ENCODE measurements at places on chromosomes 2 and 18.

DNA sequence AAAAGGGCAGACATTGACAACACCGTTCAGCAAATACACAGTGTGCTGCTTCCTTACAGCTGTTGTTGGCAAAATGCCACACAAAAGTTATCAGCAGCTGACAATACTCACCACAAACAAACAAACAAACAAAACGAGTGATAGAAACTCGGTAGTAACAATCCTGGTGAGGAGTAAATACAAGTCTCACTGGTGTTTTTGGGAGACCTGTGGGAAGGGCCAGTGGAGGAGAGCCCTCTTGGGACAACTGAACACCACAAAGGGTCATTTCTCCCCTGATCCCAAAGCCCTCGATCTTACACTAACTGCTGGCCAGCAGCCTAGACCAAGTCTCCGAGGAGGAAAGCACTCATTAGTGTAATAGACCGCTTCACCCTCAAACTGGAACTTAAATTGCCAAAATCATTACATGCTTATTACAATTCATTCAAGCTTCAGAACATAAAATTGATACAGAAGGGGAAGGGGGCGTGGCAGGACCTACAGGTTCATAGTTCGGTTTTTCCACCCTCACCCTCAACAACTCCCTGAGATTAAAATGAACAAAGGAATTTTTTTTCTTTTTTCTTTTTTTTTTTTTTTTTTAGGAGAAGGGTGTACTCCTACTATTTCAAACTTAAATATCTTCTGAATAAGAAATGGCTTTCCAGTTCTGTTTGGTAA, 5.0 kb downstream of the AP1S3 start:
- DNase-seq, result no peak

DNA sequence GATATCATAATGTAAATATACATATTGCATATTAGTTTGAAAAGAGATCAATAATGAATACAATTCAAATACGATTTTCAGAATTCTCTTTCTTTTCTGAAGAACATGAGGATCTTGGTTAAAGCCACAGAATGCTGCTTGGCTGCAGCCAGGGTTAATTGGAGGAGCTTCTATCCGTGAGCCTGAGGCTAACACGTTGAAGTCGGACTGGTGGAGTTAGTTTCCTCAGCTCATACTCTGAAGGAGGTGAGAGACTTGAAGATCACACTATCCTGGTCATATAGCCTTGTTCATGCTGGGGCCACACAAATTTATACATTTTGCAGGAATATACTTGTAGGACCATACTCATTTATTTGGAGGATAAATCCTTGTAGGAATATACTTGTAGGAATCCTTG, 335.8 kb downstream of the TRIB2 start:
- no peak for DNase-seq

DNA sequence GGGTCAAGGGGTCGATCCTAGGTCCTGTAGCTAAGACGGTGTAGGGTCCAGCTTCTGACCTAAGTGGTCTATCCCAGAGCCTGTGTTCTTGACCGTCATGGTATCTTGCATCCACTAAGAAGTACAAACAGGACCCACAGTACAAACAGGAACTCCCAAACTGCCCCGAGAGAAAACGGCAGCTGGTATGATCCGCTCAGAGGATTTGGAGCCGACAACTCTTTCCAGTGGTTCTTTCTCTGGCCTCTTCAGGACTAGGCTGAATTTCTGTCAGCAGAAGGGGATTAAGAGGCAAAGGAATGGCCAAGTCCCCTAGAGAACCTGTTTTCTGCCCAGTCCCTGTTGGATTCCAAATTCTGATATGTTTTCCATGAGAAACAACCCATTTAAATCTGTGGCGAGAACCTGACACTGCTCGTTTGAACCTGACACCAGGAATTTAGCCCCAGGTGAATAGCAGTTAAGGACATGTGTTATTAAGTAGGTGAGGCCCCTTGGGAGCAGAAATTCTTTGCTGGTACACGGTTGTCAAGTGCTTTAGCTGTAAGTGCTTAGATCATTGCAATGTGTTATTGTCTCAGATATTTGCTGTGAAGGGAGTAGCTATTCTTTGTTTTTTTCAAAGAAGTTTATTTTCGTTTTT, 50.5 kb upstream of the TXNDC2 start:
- no peak for DNase-seq

DNA sequence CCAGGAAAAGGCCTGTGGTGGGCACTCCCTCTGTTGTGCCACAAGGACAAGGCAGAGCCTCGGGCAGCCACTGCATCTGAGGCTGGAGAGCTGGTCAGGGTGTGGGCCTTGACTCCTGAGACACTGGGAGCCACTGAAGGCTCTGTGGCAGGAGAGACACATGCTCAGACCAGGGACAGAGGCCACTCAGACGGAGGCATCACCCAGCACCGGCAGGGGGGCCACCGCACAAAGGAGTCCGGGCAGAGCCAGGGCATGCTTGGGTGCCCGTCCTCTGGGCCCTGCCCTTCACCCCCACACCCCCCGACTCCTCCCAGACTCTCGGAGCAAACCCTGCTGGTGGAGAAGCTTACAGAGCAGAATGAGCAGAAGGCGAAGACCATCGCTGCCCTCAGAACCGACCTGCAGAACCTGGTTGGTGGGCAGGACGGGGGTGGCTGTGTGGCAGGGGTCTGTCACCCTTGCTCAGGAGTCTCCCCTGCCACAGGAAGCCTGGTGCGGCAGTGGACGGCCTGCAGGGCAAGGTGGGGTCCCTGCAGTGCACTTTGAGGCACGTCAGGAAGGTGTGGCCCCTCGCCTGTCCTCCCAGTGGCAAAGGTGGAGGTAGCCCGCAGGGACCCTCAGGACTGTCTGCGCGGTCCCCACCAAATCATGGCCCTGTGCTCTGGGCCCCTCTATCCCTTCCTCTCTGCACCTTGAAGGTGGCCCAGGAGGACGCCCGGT, 26.0 kb downstream of the CROCC2 start:
- no peak for DNase-seq

- DNase-seq, result no peak
Measured at GRCh38 chr2:165720511-165720910, 73.5 kb downstream of the GALNT3 start.

- DNase-seq, result no peak
Measured at GRCh38 chr2:16640867-16641266, 24.8 kb downstream of the CYRIA start.

DNA sequence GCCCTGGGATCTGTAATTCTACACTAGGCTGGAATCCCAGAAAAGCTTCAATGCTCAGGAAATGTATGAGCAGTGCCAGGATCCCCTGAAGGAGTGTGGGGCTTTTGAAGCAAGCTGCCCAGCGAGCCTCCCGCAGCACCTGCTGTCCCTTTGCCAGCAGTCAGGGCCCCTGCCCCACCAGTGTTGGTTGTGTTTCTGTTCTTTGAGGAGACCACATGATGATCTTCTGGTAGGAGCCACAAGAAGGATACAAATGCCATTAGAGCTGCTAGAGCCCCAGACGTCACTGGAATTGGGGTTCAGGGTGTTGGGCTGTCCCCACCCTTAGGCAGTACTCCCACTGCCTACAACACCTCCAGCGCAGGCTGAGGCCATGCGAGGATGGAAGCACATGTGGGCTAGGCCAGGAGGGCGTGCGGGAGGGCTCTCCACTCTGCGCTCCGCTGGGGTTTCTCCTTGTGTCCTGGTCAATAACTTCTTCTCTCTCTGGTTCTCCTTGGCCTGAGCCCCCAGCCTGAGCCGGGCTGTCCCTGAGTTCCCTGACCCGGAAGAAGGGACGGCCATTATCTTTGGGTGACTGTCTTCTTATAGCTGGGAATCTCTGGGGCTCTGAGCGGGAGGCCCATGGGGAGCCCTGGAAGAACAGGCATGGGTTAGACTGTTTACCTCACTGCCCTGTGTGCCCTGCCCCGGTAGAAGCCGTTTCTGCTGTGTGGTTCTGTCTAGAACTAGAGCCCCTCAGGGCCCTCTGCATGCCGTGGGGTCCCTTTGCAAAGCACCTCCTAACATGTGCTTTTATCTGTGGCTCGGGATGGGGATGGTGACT, 73.9 kb downstream of the LRRFIP1 start:
- no peak for DNase-seq

DNA sequence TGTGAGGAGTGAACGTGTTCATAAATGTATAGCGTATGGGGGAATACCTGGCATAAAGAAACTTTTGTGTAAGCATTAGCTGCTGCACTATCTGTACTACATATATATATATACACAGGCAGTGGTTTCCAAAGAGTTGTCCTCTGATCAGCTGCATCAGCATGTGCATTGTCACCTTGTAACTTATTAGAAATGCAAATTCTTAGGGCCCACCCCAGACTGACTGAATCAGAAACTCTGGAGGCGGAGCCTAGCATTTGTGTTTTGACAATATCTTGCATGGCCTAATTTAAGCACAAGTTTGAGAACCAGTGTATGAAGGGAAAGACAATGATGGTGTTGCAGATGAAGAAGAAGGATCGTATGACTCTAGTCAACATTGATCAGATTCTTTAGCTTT, 299.5 kb downstream of the CCDC102B start:
- DNase-seq, result no peak

DNA sequence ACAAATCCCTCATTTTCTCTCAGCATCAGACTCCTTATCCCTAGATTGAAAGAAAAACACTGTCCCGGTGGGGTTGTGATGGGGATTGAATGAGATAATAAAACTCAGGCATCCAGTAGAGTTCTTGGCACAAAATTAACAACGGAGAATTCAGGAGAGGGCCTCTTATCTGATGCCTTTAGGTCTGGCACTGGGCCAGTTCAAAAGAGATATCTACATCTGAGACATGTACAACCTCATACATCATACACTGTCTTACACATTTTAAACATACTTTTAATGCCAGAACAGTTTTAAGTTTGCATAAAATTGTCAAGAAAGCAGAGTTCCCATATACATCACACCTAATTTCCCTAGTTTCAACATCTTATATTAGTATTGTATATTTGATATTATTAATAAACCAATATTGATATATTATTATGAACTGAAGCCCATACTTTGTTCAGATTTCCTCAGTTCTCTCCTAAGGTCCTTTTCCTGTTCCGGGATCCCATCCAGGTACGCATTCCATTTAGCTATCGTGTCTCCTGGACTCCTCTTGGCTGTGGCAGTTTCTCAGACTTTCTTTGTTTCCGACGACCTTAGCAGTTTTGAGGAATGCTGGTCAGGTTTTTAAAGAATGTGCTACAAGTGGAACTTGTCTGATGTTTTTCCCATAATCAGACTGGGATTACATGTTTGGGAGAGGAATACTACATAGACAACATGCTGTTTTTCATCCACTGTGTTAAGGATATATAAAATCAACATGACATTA, 27.8 kb downstream of the NXPH2 start:
- DNase-seq, result no peak

Data from RKO (cell line).